ENCODE measurements at places on chromosomes 5 and 9.

- DNase-seq, result no peak
These were observed 40.3 kb downstream of the PRKACG start for GRCh38 chr9:68973619-68974018.

- DNase-seq, result peak; percentile 5
These were observed 45.9 kb upstream of the APC start for GRCh38 chr5:112691758-112692157.

DNA sequence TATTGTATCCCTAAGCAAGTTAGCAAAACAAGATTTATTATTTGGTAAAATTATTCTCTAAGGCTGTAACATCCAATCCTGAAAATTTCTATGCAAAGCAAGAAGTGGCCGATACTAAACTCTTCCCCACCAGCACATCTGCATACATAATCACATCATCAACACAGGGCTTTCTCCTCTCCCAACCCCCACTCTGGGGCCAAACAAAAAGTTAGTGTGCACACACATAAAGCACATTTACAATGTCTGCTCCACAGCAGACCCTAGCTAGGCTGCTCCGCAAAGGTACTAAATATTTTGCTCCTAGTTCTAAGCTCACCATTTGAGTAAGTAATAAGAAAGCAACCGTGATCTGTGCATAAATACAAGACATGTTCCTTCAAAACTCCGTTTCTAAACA is 3.6 kb downstream of the RNF130 start:
- no peak for DNase-seq

GRCh38 chr5:92519811-92520632 is 1061.0 kb downstream of the NR2F1-AS1 start:
- DNase-seq, result no peak

DNA sequence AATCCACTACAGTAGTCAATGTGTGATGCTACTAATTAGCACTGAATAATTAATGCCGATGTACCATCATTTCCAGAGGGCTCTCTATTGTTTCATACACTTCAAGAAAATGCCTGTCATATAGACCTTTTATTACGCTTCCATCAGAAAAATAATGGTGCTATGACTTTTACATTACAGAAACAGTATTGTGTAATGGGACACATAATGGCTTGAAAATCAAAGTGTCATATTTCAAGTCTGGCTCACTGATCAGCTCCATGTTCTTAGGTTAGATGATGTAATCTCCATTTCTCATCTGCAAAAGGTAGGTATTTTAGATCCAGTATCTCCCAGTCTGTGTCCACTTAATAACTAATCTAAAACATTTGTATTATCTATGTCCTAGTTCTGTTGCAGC is 990.6 kb upstream of the TYRP1 start:
- no peak for DNase-seq

DNA sequence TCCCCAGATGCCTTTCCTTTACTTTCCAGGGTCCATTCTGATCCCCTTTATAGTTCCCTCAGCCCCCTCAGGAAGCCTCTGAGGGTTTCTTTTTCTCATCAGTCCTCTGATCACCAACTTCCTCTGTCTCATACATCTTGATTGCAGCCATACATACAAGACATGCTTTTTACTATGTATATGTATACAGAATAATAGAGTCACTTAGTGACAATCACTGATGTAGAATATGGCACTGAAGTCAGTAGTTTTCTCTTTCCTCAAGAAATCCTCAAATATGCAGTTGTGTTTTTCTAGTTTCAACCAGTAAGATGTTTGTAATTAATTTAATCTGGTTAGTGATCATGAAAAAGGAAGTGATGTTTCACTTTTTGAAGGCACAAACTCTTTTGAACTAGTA is 364.1 kb downstream of the MAN2A1 start:
- DNase-seq, result no peak

GRCh38 chr5:12292610-12293204 is 388.5 kb upstream of the CTNND2 start:
- no peak for DNase-seq

DNA sequence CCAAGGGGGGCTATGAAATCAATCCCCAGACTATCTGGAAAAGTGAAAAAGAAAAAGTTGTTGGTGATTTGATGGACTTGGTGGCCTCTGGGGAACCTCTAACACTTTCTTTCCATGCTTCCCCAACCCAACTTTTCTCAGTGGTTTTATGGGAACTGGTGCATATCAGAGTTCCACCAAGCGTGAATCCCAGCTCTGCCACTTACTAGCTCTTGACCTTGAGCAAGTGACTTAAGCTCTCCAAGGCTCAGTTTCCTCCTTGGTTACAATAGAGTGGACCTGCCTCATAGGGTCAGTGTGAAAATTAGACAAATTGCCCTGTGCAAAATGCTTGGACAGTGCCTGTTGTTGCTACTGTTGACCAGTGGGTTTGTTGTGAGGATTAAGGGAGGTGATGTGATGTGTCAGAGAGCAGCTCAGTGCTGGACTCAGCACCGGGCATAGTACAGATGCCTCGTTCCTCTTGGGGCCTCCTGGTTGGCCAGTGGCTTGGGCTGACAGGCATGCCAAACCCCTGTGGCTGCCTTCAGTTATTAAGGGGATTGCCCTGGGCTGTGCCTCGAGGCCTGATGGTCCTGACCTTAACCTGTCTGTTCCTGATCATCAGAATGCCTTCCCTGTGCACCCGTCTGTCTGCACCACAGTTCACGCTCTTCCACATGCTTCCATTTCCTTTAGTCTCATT is 49.3 kb downstream of the COL15A1 start:
- no peak for DNase-seq

- DNase-seq, result no peak
These were observed 206.4 kb downstream of the ENC1 start for GRCh38 chr5:74433896-74434829.

- no peak for DNase-seq
These were observed 611 bp downstream of the PCDHA3 start for GRCh38 chr5:140801494-140801841.

- DNase-seq, result no peak
These were observed 8.2 kb upstream of the ZFYVE16 start for GRCh38 chr5:80399526-80400239.

DNA sequence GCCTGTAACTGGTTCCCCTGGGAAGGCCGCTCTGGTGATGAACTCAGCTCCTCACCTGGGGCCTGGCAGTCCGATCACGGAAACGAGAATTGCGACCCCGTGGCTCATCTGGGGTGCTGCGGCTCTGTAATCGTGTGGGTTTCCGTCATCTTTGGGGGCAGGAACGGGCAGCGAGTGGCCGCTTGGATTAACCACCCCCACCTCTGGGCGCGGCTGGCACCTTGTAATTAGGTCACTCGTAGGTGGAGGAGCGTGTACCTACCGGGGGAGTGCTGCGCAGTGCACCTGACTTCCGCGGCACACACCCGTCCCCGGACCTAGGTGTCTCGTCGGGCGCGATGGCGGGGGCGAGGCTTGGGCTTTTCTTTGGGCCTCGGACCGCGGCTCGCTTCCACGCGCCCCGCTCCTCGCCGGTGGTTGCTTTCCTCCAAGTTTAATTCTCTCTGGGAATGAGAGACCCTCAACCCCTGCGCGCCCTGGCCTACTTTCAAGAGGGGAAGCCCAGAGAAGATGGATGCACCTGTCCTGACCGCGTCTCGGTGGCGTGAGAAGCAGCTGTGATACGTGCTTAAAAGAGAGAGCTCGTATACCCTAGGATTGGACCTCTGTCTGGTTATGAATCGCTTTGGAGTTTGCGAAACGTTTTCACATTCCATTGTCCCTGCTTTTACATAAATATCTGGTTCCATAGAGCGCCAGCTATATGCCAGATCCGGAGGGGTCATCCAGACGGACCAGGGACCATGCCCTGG is 744 bp upstream of the PPP2CA start:
- peak; percentile 57 for DNase-seq

DNA sequence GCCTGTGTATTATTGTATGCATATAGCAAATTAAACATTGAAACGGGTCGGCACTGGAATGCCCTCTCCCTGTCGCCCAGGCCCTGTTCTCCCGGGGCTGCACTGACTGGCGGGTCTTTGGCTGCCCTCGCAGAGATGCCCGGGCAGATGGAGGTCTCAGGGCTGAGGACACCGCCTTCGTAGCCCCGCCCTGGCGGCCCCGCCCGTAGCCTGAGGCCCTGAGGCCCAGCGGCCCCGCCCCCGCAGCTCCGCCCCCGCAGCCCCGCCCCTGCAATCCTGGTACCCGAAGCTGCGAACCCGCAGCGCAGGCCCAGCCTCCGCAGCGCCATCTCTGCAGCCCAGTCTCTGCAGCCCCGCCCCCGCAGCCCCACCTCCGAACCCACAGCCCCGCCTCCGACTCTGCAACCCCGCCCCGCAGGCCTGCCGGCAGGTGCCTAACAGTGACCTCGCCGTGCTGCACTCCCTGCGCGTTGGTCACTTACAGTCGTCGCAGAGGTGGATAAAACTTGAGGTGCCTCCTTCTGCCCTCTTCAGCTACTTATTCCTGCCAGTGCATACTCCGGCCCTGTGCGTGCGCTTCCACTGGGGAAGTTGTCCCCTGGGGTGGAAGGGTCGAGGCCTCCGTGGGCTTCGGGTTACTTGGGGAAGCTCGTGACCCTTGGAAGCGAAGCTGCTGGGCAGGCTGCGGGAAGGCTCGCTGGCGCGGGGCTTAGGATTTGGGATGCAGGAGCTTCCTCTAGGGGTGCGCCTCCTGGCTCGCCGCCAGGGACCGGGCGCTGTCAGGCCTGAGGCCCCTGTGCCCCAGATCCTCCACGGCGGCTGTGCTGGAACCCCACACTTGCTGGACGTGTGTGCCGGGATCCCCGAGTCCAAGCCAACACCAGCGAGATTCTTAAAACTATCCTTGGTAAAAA is 72.3 kb downstream of the ICE1 start:
- peak; percentile 79 for DNase-seq

GRCh38 chr5:52665559-52665958 is 122.2 kb upstream of the ITGA1 start:
- no peak for DNase-seq

DNA sequence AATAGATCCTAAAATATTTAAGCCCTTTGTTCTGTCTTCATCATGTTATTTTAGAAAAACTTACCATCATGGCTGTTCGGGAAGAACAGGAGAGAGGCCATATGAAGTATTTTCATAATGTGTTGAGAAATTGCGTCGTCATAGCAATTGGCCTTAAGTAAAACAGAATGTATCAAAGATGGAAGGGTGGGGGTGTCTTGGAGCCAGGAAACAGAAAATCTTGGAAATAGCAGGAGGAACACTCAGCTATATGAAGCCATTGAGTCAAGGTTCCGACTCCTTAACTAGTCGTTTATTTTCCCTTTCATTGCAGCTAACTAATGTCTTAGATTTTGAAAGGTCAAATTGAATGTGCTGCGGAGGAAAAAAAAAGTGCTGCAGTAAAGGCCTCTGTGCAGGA is 1.3 kb downstream of the SPTAN1 start:
- no peak for DNase-seq

GRCh38 chr5:132790201-132790865 is 13.3 kb upstream of the SEPTIN8 start:
- DNase-seq, result no peak

DNA sequence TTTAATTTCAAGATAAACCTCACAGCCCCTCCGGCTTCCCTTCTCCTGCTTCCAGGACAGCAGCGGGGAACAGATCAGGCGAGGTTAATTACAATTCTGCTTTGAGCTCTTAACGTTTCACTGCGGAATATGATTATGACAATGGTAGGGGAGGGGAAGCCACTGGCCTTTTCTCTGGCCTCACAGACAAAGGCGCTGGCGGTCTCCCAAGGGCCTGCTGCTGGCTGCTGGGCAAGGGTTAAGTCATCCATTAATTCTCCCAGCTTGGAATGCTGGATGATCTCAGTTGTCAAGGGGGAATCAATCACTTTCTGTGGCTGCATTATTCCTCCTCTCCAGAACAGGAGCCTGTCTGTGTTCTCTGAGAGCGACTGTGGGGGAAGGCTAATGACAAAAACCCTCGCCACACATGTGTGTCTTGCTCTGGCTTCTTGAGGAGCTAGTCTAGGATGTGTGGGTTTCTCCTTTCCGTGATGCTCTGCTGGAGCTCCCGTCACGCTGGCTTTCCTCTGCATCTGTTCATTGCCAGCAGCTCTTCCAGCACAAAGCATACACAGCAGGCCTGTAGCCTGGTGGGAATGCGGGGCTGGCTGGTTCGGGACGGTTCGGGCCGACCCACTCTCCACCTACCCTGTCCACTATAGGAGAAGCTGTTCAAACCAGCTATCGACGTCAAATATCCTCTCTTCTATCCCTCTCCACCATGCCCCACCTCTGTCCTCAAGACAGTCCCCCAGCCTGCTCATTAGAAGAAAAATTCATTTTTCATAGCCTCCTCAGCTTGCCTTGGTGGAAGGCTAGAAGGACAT is 82.8 kb downstream of the DCP2 start:
- no peak for DNase-seq

- no peak for DNase-seq
These were observed 164.1 kb downstream of the HSD17B3 start for GRCh38 chr9:96137671-96138429.
